Left hindlimb (tissue), 1 donor: ENCODE measurements at places on chromosomes 1 and 21.

DNA sequence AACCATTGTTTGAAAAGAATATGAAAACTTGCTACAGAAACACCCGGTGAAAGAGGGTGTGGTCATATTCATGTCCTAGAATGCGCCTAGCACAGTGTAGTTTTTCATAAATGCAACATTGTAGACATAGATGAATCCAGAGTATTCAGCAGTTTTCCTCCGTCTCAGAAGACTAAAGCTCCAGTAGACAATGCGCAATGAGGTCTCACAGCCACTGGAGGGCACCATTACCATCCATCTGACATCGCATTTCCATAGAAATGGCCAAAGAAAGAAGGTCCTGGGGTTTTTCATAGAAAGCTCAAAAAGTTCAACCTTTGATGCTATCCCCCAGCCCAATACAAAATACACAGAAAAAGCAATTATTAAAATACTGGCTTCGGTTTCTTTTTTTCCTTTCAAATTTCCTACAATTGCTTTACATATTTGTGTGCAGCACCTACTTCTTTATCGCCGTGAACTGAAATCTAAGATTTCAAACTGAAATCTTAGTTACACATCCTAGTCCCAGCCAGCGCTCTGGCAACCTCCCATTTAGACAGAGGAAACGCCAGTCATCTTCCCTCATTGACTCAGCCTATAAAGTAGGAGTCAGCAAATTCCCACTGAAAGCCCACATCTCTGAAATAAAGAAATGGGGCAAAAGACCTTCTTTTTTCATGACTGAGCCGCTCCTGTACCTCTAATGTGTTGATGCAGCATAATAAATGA is 3.9 kb upstream of the CD58 start:
- DNase-seq = peak; percentile 63

GRCh38 chr21:45403825-45404729 is 888 bp upstream of the COL18A1 start:
- DNase-seq = peak; percentile 68

GRCh38 chr1:87439821-87440220 is 111.1 kb downstream of the LMO4 start:
- no peak for DNase-seq

GRCh38 chr1:218748071-218748470 is 402.9 kb downstream of the TGFB2 start:
- DNase-seq = no peak

GRCh38 chr1:58966103-58966916 is 182.5 kb upstream of the JUN start:
- DNase-seq = no peak

DNA sequence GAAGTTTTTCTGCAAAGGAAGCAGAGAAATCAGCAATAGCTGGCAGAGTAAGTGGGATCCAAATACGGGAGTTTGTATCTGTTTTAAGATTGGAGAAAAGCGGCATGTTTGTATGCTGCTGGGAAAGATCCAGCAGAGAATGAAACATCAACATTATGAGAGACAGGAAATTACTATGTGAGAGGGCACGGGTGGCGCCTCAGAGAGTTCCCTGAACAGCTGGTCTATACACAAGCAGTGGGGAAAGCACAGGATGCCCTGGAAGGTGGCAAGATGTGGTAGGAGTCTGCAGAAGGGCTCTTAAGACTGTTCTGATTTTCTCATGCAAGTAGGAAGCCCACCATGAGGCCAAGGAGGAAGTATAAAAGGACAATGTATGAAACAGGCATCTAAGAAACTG is 130.4 kb downstream of the RERE start:
- DNase-seq = peak; percentile 46

GRCh38 chr1:164141797-164142196 is 417.2 kb upstream of the PBX1 start:
- DNase-seq = no peak

- peak; percentile 23 for DNase-seq
Measured at GRCh38 chr1:227939791-227940771, 7.7 kb downstream of the WNT9A start.

- no peak for DNase-seq
Measured at GRCh38 chr1:4101459-4102161, 201.5 kb upstream of the C1orf174 start.

GRCh38 chr1:98256700-98257099 is 335.9 kb upstream of the DPYD start:
- no peak for DNase-seq

- no peak for DNase-seq
Measured at GRCh38 chr1:8171751-8172464, 145.8 kb upstream of the ERRFI1 start.

GRCh38 chr1:184824691-184825323 is 70.1 kb upstream of the EDEM3 start:
- no peak for DNase-seq

DNA sequence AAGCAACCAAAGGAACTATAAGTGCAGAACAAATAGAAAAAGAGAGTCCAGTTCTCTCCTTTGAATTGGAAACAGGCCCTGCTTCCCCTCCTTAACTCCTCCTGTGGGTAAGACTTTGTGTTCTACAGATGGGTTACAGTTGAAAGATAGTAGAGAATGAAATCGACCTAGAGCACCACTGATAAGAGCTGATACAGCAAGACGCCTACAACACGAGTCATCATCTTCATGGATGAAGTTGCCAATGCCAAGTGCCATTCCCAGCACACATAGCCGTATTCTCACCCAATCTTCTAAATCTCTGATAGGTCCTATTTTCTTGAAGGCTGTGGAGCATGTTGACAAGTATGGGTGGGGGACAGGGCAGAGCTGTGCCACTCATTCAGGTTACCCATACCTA is 99.8 kb upstream of the CAMK1G start:
- DNase-seq = no peak

DNA sequence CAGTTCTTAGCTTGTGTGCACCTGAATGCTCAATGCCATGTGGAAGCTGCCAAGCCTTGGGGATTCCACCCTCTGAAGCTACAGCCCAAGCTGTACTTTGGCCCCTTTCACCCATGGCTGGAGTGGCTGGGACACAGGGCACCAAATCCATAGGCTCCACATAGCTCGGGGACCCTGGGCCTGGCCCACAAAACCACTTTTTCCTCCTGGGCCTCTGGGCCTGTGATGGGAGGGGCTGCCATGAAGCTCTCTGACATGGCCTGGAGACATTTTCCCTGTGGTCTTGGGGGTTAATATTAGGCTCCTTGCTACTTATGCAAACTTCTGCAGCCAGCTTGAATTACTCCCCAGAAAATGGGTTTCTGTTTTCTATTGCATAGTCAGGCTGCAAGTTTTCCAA is 579.9 kb downstream of the MATN1 start:
- DNase-seq = no peak

GRCh38 chr1:62891956-62892562 is 108.1 kb downstream of the ATG4C start:
- no peak for DNase-seq

GRCh38 chr1:166391279-166392066 is 224.7 kb upstream of the FAM78B start:
- no peak for DNase-seq

DNA sequence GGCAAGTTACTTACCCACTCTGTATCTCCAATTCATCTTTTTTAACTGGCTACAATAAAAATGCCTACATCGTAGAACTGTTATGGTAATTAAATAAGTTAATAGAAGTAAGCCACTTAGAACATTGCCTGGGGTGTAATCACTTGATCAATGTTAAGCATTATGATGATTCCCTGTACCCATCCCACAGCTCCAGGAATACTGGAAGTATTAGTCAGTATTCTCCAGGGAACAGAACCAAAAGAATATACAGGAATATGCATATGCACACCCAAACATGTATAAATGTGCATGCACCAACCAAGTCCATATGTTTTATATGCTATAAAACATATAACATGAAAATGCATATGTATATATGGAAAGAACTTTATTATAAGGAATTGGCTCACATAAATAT is 107.3 kb downstream of the UBE2U start:
- DNase-seq = no peak

DNA sequence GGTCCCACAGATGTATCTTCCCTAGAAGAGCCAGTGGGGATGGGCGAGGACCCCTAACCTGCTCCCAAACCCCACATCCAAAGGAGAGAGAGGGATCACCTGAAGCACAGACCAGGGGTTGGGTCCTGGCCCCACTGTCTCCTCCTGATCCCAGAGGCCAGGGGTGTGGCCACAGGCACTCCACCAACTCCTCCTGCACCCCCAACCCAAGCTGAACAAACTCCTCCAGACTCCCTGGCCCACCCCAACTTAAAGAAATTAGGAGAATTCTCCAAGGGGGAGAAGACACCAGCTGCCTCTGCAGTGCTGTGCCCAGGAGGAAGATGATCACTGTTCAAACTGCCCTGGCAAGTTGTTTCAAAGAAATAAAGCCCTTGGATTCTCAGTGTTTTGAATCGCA is 4.5 kb upstream of the PRAMEF12 start:
- DNase-seq = no peak

- DNase-seq = no peak
Measured at GRCh38 chr1:171500304-171500703, 15.0 kb downstream of the PRRC2C start.

- no peak for DNase-seq
Measured at GRCh38 chr1:169877800-169878491, 15.8 kb downstream of the SCYL3 start.

DNA sequence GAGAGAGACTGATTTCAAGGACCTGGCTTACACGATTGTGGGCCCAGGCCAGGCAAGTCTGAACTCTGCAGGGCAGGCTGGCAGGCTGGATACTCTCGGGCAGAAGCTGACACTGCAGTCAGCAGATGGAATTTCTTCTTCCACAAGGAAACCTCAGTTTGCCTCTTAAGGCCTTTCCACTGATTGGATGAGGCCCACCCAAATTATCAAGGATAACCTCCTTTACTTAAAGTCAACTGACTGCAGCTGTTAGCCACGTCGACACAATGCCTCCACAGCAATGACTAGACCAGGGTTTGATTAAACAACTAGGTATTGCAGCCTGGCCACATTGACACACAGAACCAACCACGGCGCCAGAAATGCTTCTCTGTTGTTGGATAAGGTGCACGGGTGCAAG is 130.5 kb downstream of the PSMG1 start:
- DNase-seq = no peak

DNA sequence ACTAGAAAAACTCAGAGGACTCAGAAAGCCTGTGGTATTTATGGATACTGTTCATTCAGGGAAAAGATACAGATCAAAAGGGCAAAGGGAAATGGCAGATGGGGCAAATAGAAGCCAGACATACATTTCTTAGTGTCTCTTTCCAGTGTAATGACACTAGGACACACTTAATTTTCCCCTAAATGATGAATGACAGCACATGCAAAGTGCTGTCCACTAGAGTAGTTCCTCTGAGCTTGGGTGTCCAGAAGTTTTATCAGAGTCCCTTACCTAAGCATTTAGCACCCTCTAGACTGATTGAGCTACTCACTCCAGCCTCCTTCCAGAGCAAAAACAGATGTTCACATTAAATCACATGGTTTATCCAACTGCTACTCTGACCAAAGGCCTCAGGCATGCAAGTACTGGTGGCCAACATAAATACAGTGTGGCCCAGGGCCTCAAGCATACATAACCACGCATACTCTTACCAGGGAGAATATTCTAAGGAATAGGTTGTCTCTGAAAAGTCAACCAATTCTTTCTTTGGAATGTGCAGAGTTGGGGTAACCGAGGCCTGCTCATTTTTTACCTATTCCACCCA is 166.9 kb downstream of the NCAM2 start:
- DNase-seq = peak; percentile 39

GRCh38 chr1:73813716-73814115 is 384.3 kb downstream of the LRRIQ3 start:
- peak; percentile 33 for DNase-seq

DNA sequence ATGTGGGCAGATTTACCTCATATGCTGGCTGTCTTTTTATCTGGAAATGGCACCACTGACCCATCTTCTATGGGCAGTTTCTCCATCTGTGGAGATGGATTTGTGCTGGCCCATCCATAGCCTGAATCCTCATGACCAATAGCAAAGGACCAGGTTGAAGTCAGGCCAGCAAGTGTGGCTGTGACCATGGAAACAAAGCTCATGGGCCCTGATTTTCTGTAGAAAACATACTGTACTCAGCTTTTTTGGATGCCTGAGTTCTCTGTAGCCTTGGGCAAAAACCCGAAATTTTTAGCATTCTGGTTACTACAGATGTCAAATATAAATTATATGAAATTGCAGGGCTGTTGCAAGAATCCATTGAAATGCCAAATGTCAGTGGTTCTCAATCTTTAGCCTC is 155.0 kb downstream of the PLXNA2 start:
- DNase-seq = peak; percentile 57

GRCh38 chr21:15749861-15750159 is 20.0 kb downstream of the USP25 start:
- DNase-seq = no peak

- DNase-seq = no peak
Measured at GRCh38 chr1:114435088-114435715, 75.8 kb downstream of the TRIM33 start.

DNA sequence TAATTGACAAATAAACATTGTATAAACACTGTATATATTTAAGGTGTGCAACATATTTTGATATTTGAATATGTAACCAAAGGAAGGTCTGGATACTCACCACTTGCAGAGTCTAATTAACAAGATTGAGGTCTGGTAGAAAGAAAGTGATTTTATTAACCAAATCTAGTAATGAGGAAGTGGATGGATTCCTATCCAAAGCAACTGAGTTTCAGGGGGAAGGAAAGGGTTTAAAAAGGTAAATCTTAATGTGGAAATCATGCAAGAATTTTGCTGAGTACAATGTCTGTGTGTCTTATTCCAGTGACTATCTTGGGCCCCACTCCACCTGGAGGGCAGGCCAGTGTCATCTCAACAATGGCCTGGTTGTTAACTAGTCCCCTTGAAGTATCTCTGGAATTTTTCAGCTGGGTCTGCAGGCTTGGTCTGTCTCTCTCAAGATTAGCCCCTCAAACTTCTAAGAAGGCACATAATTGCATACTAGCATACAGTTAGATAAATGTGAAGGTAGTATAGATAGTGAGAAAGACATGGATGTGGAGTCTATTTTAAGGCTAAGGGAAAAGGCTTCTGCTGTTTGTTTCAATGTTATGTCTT is 262.7 kb upstream of the RGS18 start:
- no peak for DNase-seq

GRCh38 chr1:38898653-38899230 is 17.4 kb upstream of the GJA9 start:
- DNase-seq = no peak

DNA sequence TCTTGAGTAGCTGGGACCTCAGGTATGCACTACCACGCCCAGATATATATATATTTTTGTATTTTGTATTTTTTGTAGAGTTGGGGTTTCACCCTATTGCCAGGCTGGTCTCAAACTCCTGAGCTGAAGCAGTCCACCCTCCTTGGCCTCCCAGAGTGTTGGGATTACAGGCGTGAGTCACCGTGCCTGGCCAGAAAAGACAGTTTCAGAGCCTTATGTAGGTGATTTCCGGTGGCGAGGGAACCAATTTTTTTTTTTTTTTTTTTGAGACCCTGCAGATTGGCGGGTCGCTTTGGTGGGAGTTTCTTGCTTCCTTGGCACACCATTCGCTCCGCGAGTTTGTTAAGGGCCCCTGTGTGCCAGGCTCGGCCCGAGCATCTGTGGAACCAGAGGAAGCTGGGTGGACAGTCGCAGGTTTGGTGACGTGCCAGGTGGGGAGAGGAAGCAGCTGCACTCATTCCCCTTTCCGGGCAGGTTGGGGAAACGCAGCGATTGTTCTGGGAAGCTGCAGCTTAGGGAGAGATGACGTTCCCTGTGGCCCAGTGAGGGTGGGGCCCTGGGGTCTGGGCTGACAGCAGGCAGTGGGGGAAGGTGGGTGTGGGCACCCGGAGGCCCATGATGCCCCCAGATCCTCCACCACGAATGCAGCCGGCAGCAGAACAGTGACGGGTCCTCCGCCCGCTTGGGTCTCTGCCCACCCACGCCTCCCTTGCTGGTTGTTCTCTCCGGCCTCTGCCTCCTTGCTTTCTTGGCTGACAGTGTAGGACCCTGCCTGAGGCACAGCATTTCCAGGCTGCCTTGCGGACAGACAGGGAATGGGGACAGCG is 25.1 kb downstream of the SPSB1 start:
- DNase-seq = peak; percentile 75
